ENCODE measurements at places on chromosomes 1 and 21.

GRCh38 chr1:24714859-24715520 is 30.3 kb upstream of the CLIC4 start:
- no peak for DNase-seq

DNA sequence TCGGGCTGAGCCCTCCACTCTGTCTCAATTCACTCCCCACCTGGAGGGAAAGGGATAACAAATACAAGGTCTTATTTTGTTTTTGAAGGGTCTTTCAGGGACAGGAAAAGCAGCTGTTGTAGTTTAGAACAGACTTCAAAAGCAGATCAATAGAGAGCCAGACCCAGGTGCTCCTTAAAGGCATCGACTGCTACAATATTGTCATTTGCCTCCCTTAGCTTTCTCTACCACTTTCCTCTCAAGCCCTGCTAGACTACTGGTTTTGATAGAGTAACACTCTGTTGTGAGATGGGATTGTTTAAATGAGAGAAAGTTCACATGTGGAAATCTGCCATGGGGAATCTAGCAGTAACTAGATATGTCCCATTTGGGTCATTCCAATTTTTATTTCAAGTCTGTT is 24.0 kb downstream of the RGS7 start:
- DNase-seq: no peak

GRCh38 chr1:101005871-101006270 is 19.7 kb downstream of the DPH5 start:
- DNase-seq: no peak

DNA sequence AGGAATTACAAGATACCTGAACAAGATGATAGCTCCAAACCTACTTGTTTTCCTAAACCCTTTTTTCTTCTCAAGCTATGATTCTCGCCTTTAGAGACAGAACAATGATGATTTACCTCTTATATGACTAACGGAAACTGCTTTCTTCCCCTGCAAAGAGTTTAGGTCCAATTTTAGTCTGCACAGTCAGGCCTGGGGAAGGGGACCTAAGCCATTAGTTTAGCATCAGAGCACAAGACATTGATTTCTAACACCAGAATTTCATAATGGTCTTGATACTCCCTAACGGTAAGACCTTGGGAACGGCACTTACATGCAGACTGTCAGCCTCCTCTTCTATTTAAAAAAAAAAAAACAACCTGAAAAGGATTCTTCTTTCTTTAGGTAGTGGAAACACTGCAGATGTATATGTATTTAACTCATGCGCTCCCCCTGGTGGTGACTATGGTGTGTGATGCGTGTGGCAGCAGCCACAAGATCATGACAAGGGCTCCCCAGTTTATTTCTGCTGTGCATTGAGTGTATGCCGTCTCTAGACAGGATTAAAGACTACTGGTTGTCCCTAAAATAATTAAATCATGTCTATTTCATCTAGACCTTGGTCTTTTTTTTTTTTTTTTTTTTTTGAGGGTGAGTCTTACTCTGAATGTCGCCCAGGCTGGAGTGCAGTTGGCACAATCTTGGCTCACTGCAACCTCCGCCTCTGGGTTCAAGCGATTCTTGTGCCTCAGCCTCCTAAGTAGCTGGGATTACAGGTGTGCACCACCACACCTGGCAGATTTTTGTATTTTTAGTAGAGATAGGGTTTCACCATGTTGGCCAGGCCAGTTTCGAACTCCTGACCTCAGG is 37.3 kb upstream of the TMEM222 start:
- DNase-seq: peak; percentile 56

GRCh38 chr1:143661418-143662101 is 310.2 kb downstream of the FAM72C start:
- no peak for DNase-seq

- DNase-seq: peak; percentile 10
These were observed 12.0 kb downstream of the NCMAP start for GRCh38 chr1:24567792-24568388.

GRCh38 chr1:85652327-85652726 is 55.9 kb downstream of the ZNHIT6 start:
- DNase-seq: no peak

DNA sequence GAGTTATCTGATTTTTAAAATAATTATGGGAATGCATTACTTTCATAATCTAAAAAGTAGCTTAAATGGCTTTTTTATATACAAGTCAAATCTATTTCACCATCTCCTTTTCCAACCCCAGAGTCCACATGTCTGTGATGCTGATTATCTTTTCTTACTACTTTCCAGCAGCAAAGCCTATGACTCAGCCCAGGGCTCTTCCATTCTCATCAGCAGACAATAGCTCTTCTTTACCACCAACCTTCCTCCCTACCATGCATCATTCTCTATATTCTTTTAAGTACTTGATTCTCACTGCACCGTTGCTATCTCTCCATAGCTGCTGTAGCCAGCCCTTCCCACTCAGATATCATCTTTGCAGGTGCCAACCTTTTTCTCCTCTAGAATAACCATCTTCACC is 61.3 kb downstream of the OVGP1 start:
- no peak for DNase-seq

DNA sequence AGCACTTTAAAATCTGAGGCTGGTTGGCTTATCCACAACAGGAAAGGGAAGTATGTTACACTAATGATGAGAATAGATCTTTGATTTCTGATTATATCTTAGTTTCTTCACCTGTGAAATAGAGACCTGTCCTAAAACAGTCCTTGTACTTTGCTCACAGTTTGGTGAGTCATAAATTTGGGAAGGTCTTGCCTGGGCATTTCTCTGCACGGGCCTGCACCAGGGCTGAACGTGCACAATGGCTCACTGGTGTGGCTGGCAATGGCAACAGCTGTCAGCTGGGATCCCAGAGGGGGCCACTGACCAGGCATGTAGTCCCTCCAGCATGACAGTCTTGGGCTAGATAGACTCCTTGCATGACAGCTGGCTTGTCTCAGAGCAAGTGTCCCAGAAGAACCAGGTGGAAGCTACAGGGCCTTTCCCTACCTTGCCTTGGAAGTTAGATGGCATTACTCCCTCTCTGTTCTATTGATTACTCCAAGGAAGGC is 367.4 kb downstream of the DISC1 start:
- DNase-seq: no peak

DNA sequence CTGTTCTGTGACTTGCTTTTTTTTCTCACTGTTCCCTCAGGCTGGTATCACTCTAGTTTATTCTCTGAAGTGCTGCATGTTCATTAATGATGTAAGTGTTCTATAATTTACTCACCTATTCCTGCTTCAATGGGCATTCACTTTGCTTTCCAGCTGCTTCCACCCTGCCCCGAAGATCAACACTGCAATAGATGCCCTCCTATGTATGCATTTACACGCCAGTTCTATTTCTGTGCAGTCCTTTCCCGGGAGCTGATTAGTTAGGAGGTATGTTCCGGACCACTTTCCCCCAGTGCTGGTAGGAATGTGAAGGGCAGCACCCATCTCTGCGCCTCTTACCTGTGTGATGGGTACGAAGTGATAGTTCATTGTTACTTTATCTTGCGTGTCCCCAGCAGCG is 103.4 kb downstream of the DHRS3 start:
- DNase-seq: no peak

DNA sequence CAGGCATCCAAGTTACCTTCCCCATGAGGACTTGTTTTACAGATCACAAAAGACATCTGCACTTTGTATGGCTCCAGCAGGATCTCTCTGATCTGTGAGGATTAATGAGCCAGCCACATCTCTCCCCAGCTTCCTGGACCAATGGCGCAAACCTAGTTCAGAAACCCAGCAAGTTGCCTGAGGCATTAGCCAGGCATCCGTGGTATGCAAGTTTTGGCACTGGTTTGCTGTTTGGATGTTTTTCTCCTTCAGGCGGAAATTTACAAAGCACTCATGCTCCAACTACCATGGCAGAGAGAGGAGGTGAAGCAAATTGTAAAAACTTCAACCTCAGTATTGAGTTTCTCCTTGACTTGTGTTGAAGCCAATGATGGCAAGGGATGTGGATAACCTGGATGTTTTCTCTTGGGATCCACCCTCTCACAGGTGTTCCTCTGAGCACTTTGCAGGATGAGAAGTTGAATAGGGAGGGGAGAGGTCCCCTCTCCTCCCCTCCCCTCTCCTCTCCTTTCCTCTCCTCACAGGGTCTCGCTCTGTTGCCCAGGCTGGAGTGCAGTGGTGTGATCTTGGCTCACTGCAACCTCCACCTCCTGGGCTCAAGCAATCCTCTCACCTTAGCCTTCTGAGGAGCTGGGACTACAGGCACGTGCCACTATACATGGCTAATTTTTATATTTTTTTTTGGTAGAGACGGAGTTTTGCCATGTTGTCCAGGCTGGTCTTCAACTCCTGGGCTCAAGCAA is 25.6 kb upstream of the ENO1 start:
- no peak for DNase-seq

- no peak for DNase-seq
These were observed 11.8 kb upstream of the ZNF670 start for GRCh38 chr1:247090455-247090854.

- DNase-seq: no peak
These were observed 173.0 kb downstream of the ADGRL4 start for GRCh38 chr1:78833491-78833890.

DNA sequence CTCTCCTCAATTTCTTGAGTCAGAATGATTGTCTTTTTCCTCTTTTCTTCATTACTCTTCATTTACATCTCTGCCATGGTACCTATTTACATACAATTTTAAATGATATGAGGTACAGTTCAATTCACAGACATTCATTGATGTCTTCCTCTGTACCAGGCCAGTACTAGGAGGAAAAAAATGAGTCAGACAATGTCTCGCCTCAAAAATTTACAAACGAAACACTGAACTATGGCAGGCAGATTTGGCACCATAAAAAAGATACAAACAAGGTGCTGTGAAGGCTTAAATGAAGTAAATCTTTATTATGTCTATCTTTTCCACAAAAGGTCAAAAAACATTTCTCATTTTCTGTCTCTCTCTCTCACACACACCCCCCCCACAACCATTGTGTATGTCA is 71.0 kb downstream of the RGS13 start:
- DNase-seq: no peak

DNA sequence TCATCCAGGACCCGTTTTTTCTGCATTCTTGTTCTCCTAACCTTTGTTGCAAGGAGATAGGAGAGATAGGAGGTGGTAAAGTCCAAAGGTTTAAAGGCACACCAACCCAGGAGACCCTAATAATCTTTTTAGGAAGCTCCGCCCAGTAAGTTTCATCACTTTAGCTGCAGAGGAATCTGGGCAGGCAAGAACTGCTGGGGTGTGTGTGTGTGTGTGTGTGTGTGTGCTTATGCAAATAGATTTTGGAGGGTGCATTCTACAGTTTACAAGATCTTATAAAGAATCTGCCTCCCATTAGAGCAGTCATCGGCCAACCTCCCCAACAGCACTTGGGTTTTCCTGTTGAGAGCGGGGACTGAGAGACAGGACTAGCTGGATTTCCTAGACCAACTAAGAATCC is 3.9 kb upstream of the IL10 start:
- no peak for DNase-seq

DNA sequence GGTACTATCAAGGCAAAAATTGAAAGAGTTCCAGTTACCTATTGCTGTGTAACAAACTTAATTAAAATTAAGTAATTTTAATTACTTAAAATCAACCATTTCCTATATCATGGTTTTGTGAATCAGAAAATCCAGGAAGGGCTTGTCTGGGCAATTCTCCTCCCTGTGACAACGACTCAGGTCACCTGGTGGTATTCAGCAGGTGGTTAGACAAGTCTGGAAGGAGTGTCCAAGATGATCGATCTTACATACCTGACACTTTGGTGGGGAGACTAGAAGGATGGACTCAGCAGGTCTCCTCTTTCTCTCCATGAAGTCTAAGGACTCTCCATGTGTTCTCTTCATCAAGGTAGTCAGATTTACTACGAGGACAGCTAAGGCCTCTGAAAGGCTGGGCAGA is 22.9 kb downstream of the SERPINC1 start:
- DNase-seq: no peak

DNA sequence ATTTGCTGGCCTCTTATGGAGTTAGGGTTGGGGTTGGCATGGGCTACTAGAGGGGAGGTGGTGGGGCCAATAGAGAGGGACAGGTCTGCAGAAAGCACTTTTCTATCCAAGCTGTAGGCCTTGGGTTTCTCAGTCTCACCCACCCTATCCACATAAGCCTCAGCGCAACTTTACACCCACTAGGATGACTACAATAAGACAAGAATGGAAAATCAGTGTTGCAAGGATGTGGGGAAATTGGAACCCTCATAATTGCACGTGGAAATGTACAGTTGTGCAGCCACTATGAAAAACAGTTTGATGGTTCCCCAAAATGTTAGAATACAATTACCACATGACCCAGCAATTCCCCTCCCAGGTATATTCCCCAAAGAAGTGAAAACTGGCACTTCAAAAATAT is 14.0 kb upstream of the GSTM4 start:
- DNase-seq: no peak

DNA sequence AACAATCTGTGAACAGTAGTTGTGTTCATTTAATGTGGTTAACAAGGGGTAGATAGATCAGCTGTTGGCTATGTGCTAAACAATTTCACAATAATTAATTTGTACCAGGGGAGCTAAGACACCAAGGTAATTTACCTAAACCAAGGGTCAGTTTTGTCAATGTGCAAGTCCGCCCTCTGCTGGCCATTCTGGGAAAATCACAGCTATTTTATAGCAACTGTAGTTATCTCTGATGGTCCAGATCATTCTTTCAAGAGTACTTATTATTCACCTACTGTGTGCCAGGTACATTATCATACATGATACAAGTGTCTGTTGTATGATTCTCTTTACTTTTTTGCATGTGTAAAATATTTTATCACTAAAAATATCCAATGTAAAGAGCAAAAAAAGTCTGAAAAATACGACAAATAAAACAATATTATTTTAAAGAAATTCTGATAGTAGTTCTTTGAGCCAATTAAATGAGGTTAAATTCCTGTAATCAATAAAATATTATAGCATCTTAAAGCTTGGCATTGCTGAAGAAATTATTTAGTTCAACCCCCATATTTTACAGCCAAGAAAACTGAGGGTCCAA is 312.3 kb upstream of the FAM78B start:
- DNase-seq: peak; percentile 82

DNA sequence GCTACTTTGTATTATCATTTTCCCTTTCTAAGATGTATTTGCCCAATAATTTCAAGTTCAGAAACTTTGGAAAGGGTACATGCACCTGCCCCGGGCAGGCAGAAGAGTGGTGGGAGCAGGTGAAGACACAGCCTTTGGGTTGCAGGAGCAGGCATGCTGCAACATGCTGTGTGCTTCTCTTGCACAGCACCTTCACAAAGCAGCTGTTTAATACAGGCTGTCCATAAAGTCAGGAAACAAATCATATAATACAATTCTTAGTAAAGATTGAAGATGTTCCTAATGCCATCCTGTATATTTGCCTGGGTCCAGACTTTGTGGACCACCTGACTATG is 182.9 kb downstream of the ZNF281 start:
- no peak for DNase-seq

DNA sequence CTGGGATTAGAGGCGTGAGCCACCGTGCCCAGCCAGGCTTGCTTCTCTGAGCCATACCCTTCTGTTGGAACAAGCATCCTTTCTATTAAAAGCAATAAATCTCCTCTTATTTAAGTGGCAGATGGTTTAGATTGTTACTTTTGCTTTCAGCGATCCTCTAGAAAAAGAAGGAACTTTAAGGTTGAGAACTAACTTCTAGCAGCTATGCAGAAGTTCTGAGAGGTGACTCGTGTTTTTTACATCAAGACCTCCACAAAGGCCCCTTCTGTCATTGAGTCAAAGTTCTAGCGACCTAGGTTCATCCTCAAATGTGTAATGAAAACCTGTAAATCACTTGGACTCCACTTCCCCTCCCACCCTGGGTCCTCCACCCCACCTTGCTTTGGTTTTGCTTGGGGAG is 30.8 kb downstream of the PLEKHO1 start:
- no peak for DNase-seq
